ENCODE measurements at places on chromosomes 7 and 10.

DNA sequence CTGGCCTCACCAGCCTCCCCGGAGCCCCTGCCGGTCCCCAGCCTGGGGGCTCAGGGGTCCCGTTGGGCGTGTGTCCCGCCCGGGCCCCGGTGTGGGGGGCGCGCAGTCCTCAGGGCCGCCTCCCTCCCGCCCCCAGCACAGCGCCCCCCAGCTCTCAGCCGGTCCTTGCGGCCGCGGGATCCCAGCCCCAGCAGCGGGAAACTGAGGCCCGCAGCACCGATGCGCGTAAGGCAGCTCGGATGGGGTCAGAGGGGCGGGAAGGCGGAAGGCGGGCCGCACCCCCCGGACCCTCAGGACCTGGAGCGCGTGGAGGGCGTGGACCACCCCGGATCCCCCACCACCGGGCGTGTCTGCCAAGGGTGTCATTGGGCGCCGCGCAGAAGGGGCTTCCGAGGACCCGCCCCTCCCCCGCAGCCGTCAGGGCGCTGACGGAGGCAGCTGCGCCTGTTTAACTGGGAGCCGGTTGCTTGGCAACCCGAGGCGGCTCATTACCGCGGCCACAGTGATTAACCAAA, 14.9 kb downstream of the UNCX start:
- DNase-seq, result peak; percentile 80

GRCh38 chr10:17548162-17548561, 69.0 kb downstream of the HACD1 start:
- DNase-seq, result no peak

- DNase-seq, result no peak
Measured at GRCh38 chr7:149444287-149444686, 16.6 kb downstream of the ZNF777 start.

- no peak for DNase-seq
Measured at GRCh38 chr7:77548206-77548605, 11.1 kb downstream of the PTPN12 start.

- no peak for DNase-seq
Measured at GRCh38 chr10:103350175-103350516, 794 bp downstream of the PCGF6 start.

All from NCI-H1105 (cell line).